ENCODE measurements at places on chromosomes 3 and 15.

DNA sequence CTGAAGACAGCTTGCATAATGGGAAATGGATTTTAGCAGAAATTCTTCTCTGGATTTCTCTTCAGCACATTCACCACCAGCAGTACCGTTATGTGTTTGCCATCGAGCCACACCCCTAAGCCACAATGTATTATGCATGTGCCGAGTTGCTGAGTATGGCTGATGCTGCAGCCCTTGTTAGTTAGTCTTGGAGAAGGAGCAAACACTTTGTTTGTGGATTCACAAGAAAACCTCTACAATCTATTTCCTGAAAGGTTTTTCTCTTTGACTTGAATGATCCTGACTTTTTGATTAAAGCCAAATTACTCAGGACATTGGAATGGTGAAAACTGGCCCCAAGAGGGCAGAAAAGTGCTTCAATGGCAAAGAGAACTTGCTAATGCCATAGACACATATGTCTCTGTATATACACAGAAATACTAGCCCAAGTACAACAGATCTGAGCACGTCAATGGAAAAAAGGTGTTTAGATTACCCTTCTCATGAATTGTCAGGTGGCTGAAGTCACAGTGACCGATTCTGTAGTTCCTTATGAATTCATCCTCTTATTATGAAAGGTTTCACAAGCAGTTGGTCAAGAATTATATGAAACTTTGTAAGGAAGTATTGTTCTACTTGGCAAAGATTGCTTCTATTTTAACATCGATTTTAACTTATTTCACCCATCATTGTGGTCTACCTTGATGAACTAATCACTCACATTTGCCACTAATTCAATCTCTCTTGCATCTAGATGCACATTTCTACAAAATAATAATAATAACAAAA, 103.0 kb downstream of the P3H2 start:
- no peak for DNase-seq

- DNase-seq, result no peak
These were observed 83.1 kb downstream of the DIPK2A start for GRCh38 chr3:144054766-144055165.

DNA sequence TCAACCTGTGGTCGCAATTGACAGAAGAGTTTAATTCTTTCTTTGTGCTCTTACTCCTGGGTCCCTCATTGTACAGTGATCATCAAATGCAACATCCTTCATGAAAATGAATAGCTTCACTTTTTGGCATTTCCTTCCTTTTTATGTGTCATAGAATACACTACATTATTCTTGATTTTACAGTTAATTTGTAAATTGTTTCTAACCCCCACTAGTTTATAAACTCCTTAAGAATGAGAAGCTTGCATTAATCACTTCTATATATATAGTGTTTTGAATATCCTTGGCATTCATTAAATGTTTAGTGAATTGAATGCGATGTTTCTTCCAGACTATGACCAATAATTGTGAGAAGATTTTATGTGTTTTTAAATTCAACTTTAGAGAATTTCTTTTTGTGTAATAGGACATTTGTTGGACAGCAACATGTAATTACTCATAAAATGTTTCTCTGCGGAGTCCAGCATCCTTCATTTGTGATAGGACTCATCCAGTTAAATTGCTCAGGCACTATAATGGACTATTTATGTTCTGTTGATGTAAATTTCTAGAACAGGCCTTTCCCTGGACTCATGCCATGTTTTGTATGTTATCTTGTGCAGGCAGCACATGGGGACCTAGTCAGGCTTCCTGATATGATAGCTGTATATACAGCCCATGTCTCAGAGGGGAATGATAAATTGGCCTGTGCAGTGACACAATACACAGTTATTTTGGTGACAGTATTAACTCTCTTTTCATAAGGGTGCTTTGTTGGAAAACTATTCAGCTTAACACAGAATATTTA, 51.3 kb downstream of the MBNL1 start:
- no peak for DNase-seq

DNA sequence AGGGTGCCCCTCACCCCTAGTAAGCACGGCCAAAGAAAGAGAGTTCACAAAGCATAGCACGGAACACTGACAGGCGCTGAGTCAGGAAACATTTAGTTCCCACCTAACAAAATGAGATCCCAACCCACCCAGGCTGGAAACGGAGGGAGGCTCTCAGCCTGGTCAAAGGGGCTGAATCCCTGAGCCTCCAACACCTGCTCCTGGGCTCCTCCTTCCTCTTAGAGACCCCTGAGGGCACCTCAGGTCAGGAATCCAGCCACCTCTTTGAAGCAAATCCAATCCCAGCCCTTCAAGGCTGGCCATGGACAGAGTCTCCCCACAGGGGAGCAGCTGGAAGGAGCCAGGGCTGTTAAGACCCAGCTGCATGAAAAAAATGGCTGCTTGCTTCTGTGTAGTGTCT, 154.4 kb upstream of the HES1 start:
- no peak for DNase-seq

- no peak for DNase-seq
These were observed 90.7 kb upstream of the IQSEC1 start for GRCh38 chr3:13163848-13164382.

All from esophagus squamous epithelium (tissue), 5 donors.